ENCODE measurements at places on chromosomes 1 and 21. TPM values are rescaled to one million over a fixed set of nuclear protein-coding genes. Genes with fewer than 3 reads are reported as not detected.

Gene OR2L8
- not detected for polyA plus RNA-seq

Gene CBR3
- polyA plus RNA-seq, result 9.1 TPM

Gene NME7
- polyA plus RNA-seq, result 14.9 TPM

Gene VWA5B1
- polyA plus RNA-seq, result 0.05 TPM

Gene TFF2
- polyA plus RNA-seq, result 0.41 TPM

Gene FMO5
- polyA plus RNA-seq, result 4.7 TPM

Gene C1QTNF12
- polyA plus RNA-seq, result 3.4 TPM

Gene ACKR1
- 44.4 TPM for polyA plus RNA-seq

Gene OR6N1
- polyA plus RNA-seq, result not detected

Gene PEX19
- 20.7 TPM for polyA plus RNA-seq

Gene CFAP57
- 0.16 TPM for polyA plus RNA-seq

Measured in thymus (tissue), 14 donors.